ENCODE measurements at places on chromosomes 5 and 9. TPM values are rescaled to one million over a fixed set of nuclear protein-coding genes. Genes with fewer than 3 reads are reported as not detected.

The NUTM2F gene
- not detected for total RNA-seq

The ZNF454 gene
- total RNA-seq: 2.0 TPM

DNA sequence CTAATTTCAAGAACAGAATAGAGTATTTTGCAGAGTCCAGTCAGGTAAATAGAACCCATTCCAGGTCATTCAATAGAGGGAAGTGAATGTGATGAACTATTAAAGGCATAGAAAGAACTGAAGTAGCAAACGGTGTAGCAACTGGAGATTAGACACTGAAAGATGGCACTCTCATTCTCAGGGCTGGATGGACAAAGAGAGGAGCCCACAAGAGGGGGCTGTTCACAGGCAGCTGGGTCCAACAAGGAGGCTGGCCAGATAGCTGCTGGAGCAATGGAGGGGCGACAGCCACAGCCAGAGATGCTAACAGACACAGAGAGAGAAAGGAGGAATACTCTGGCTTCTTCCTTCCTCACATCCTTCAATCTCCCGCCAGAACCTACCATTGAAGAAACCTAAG lies 93.1 kb upstream of the SMARCA2 start:
- no peak for DNase-seq

- DNase-seq: no peak
These were observed 157.0 kb downstream of the PJA2 start for GRCh38 chr5:109252731-109253130.

GRCh38 chr9:20187318-20187717 lies 398.5 kb upstream of the SLC24A2 start:
- DNase-seq: no peak

DNA sequence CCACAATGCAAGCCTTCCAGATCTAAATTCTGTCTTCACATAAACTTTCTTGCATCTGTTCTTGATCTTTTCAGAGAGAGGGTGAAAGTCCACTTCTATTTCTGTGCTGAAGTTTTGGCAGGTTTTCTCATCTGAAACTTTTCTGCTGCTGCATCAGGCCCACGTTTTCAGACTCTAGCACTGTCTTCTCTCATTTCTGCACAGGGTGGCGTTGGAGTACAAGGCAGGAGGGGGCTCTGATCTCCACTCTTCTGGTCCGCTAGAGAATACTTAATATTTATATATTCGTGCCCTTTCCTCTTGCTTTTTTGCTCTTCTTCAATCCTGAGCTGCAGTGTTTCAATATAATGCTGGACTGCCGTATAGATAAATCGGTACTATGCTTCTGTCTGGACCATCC lies 204.0 kb upstream of the PRDM9 start:
- DNase-seq: no peak

DNA sequence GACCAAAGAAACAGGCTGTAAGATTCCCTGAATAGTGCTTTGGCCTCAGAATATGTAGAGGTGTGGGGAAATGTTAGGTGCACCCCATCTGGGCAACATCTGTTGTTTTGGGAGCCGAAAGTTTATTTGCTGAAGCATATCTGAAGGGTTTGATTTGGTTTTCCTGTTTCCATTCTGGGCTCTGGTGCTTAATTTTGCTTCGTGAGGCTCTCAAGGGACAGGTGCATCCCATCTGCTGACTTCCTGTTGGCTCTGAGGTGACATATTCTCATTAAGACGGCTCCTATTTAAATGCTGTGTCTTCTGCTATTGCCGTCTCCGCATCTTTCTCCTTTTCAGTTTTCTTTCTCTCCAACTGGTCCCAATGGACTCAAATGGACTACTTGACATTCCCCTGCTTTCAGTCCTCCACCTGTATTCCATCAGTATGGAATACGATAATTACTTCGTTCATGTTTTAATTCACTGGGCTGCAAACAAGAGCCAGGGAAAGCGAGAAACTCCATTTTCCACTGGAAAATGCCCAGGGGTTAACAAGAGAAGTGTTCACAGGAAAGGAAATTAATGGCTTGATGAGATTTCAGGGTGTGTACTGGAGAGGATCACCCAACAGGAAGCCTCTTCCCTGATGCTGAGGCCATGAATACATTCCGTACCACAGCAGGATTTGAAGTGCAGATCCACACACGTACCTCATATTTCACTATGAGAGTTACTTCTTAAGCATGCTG lies 104.0 kb downstream of the MTX3 start:
- DNase-seq: no peak
